Keratinocyte (primary cell): ENCODE measurements at places on chromosomes 5 and 9. TPM values are rescaled to one million over a fixed set of nuclear protein-coding genes. Genes with fewer than 3 reads are reported as not detected.

Gene INSYN2B
- 0.08 to 0.73 TPM (median 0.16 TPM) in 3 replicates for polyA plus RNA-seq

Gene SLC45A2
- 0.04 to 0.05 TPM in 2 of 3 replicates, not detected in the other for polyA plus RNA-seq

Gene GPR150
- 0.07 to 0.08 TPM (median 0.07 TPM) in 3 replicates for polyA plus RNA-seq

Gene SPATA31C1
- not detected in 3 replicates for polyA plus RNA-seq

Gene SLC23A1
- 0.03 TPM in 1 of 3 replicates, not detected in the others for polyA plus RNA-seq

Gene C9orf153
- 0.05 to 0.09 TPM in 2 of 3 replicates, not detected in the other for polyA plus RNA-seq

Gene CNTNAP3B
- 2.5 to 6.8 TPM (median 6.2 TPM) in 3 replicates for polyA plus RNA-seq

Gene MARCHF3
- 0.26 to 0.45 TPM (median 0.35 TPM) in 3 replicates for polyA plus RNA-seq

Gene PRR16
- polyA plus RNA-seq = 0.05 to 0.23 TPM (median 0.20 TPM) in 3 replicates

Gene SPATA31A3
- polyA plus RNA-seq = not detected in 3 replicates

Gene DAPK1
- 2.0 to 6.4 TPM (median 2.8 TPM) in 3 replicates for polyA plus RNA-seq

Gene PCDHGB5
- polyA plus RNA-seq = 1.8 to 4.3 TPM (median 1.9 TPM) in 3 replicates

Gene OR13C5
- polyA plus RNA-seq = not detected in 3 replicates

Gene IL7R
- polyA plus RNA-seq = 2.8 to 5.9 TPM (median 4.7 TPM) in 3 replicates

Gene ADAMTS12
- 0.31 to 0.92 TPM (median 0.49 TPM) in 3 replicates for polyA plus RNA-seq

Gene FABP6
- 0.25 to 1.7 TPM in 2 of 3 replicates, not detected in the other for polyA plus RNA-seq

Gene ZNF367
- polyA plus RNA-seq = 0.35 to 2.2 TPM (median 2.0 TPM) in 3 replicates

Gene PCDHGB6
- polyA plus RNA-seq = 0.19 to 0.30 TPM (median 0.23 TPM) in 3 replicates

Gene MORN5
- polyA plus RNA-seq = not detected in 3 replicates

Gene TLR4
- 0.05 to 0.09 TPM (median 0.07 TPM) in 3 replicates for polyA plus RNA-seq

Gene PALM2AKAP2
- polyA plus RNA-seq = 2.3 to 8.1 TPM (median 3.6 TPM) in 3 replicates
